ENCODE measurements at places on chromosomes 6 and 20.

DNA sequence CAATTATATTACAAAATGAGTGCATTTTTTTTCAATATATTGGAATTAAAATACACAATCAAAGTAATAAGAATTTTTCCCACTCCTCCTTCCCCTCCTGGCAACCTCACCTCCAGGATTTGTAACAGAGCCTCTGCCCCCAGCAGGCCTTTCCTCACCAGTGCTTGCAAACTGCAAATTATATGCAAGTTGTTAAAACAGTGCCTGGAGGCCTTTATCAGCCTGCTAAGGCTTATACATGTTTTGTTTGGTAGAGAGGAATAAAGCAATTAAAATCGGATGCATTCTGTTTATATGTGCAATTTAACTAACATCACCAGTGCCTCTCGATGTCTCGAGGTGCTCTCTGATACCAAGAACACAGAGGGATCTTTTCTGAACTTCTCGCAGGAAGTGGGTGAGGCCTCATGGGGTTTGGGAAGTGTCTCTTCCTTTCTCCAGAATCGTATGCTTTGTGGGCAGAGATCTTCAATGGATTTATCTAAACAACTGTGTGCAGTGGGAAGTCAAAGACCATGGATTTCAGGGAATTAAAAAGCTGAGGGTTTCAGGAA lies 186.8 kb downstream of the CDH26 start:
- no peak for DNase-seq

DNA sequence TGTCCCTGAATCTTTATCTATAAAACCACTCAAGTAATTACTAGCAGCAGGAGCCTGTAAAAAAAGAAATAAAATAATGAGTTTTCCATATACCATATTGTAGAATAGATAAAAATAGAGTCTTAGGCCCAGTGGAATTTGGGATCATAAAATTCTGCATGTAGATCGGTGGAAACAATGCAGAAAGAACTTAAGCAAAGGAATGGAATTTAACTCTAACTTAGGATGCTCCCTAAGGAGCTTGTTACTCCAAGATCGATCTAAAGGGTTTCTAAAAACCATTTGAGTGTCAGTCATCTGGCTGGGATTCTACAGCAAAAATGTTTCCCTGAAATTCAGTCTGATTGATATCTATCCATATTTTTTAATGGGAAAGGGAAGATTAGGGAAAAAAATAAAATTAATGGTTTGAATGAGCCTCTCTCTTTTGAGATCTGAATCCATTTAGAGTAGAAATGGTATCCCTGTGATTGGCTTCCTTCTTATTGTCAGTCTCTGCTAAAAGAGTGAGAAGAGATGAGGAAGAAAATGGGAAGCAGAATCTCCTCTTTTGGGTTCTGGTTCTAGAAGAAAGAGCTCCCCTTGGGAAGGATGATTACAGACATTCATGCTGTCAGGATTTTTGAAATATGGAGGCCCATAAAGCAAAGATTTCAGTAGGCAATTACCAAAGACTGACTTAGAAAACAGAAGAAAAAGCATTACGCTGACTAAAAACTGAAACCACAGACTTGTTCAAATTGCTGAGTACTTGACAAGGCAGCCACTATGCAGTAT lies 564.3 kb upstream of the MARCKS start:
- DNase-seq, result no peak

GRCh38 chr6:84581494-84582259 lies 182.7 kb downstream of the TBX18 start:
- DNase-seq, result no peak

GRCh38 chr6:82208913-82209312 lies 38.6 kb downstream of the IBTK start:
- DNase-seq, result no peak

- no peak for DNase-seq
Measured at GRCh38 chr6:33254591-33254990, 17.1 kb downstream of the VPS52 start.

- no peak for DNase-seq
Measured at GRCh38 chr6:138805016-138805765, 9.3 kb downstream of the ECT2L start.

- DNase-seq, result no peak
Measured at GRCh38 chr6:119346450-119346849, 3.1 kb downstream of the MAN1A1 start.

DNA sequence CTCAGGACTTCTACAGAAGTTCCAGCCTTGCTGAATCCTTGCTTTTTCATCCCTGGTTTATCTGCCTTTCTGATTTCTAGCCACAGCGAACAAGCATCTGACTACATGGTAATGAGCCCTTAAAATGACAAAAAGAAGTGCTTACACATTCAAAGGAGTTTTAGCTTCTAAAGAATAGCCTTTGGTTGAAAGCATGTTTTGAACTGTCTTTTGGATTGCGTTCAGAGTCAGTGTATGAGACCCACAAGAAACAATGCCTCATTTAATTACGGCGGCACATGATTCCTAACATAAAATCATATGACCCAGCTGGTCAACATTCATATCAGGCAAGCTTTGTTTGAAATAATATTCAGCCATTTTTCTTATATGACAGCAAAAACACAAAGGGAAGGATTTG lies 784.2 kb downstream of the KIF16B start:
- no peak for DNase-seq

- DNase-seq, result no peak
Measured at GRCh38 chr6:79864421-79864820, 82.9 kb downstream of the ELOVL4 start.

- DNase-seq, result no peak
Measured at GRCh38 chr6:49557177-49557576, 6.7 kb downstream of the C6orf141 start.

DNA sequence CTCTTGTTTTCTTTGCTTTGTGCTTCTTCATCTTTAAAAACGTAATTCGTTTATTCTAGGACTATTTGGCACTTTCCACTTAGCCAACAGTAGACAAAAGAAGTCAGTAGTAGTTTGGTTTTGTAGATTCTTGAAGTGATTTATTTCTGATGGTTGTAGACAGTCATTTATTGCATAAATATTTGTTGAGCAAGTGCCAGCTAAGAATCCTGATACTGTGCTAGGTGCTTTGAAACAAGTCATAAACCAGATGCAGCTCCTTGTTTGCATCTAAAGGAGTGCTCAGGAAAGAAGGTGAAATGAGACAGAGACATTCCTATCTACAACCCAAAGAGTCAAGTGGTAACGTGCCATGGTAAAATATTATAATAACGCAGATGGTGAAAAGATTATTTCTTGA lies 469.1 kb downstream of the GJA1 start:
- DNase-seq, result no peak

GRCh38 chr6:107604549-107604948 lies 114.6 kb downstream of the SOBP start:
- no peak for DNase-seq

GRCh38 chr6:147759093-147759492 lies 250.6 kb downstream of the SAMD5 start:
- DNase-seq, result no peak

DNA sequence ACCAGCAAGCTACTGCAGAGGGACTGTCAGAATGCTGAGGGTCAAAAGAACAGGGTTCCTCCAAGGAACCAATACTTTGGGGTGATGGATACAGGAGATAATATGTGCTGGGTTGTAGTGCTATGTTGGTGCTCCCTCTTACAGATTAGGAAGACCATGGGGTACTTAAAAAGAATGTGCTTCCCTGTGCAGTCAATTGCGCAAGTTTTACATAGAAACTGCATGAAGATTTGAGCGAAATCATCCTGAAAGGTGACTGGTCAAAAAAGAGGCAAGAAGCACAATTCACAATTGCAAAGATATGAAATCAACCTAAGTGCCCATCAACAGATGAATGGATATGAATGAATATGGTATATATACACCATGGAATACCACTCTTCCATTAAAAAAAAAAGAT lies 33.9 kb downstream of the GABRR1 start:
- no peak for DNase-seq
